Cortex of kidney (tissue), 1 donor: ENCODE measurements at places on chromosomes 13 and 19.

DNA sequence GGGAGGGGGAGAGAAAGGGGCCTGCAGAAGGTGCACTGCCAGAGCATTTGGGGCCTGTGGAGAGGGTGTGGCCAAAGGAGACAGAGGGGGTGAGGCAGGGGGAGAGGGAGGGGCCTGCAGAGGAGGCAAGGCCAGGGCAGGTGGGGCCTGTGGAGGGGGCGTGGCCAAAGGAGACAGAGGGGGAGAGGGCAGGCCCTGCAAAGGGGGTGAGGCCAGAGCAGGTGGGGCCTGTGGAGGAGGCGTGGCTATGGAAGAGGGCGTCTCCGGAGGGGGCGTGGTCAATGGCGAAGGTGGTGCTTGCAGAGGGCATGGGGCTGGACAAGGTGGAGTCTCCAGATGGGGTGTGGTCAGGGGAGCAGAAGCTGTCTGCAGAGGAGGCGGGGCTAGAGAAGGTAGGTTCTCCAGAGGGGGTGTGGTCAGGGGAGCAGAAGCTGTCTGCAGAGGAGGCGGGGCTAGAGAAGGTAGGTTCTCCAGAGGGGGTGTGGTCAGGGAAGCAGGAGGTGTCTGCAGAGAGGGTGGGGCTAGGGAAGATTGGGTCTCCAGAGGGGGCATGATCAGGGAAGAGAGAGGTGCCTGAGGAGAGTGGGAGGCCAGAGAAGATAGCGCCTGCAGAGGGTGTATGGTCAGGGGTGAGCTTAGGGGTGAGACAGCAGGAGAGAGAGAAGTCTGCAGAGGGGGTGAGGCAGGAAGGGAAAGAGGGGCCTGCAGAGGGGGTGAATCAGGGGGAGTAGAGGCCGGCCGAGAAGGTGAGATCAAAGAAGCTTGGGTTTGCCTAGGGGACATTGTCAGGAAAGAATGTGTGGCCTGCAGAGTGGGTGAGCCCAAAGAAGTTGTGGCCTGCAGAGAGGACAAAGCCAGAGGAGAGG is 3.4 kb downstream of the PRR36 start:
- no peak for DNase-seq

DNA sequence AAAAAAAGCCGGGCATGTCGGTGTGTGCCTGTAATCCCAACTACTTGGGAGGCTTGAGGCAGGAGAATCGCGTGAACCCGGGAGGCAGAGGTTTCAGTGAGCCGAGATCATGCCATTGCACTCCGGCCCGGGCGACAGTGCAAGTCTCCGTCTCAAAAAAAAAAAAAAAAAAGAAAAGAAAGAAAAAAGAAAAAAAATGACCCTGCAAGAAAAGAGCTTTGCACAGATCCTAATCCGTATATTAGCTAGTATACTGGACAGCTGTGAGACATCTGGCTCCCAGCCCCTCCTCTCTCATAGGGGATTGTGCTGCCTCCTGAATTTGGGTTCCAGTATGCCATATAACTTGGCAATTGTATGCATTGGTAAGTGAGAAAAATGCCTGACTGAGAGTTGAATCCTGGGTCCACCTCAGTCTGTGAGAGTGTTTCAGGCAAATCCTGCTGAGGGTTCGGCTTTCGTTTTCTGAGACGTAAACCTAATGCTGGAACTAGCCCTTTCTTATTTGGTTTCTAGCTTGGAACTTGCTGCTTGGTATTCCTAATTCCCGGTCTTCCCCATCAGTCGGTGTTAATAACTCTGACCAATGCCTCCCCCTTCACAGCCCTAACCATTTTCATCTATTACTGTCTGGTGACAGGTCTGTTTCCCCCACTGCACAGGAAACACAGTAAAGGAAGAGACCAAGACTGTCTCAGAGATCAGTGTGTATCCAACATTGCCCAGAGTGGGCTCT is 1.3 kb upstream of the AKT2 start:
- no peak for DNase-seq

GRCh38 chr13:80436571-80437169 is 95.7 kb upstream of the SPRY2 start:
- DNase-seq = no peak

DNA sequence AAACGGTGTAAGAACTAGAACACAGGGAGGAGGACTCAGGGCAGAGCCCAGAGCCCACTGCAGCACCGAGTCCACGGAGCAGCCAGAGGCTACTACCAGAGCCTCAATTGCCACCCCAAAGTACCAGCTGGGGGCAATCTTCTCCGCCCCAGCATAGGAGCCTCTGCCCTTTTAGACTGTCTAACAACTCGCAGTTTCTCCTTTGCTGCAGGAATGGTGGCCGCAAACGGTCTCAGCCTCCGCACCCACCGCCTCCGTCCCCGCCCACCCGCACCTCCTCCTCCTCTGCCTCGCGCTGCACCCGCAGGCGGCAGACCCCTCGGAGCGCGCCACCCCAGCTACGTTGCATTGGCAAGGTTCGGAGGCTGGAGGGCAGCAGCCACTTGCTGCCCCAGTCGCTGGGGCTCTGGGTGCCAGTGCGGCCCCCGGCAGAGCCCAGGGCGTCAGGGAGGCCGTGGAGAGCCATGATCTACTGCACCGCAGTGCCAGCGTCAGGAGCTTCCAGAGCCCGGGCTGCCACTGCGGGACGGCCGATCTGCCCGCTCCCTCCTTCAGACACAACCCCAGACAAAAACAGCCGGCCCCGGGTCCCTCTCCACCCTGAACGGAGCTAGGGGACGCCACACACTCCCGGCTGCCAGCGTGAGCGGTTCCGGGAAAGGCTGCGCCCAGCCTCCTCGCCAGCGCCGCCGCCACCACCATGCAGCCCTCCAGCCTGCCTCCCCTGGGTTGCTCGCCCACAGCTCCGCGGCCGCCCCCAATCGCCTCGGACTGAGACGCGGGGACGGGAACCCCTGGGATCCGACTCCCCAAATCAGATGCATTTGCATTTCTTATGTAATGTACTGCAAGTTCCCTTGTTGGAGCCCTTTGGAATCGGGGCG is 1.8 kb downstream of the FGF14 start:
- peak; percentile 7 for DNase-seq

DNA sequence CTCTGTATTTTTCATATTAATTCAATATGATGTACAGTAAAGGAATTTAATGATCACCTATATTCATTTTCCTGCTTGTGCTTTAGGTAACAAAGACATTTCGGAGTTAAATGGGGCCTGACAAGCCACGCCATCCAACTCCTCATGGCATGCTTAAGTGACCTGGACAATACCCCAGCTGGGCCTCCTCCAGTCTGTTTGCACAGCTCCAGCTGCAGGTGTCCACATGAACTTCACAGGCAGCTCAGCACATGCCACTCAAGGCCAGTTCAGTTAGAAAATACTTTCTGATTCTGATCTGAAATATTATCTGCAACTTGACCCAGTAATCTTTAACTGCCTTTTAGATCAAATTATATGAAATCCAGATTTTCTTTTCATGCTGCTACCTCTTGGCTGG is 89.6 kb upstream of the SLC15A1 start:
- DNase-seq = no peak

DNA sequence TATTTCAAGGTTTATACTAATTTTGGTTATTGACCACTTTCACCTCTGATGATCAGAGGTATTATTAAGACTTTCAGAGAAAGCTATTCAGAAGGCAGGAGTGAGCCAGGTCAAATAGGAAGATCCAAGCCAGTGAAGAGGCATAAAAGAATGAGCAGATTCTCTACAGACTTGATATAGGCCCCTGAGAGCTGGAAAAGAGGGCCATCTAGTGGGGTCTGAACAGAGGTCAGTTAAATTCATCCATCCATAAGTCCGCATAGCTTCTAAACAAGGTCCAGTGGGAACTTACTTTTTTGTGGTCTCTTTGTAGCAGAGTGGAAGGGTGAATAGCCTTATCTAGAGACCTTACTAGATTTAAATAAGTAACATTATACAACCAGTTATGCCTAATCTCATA is 126.6 kb upstream of the UFM1 start:
- DNase-seq = no peak

GRCh38 chr19:49491804-49492572 is 4.2 kb upstream of the RPS11 start:
- no peak for DNase-seq

DNA sequence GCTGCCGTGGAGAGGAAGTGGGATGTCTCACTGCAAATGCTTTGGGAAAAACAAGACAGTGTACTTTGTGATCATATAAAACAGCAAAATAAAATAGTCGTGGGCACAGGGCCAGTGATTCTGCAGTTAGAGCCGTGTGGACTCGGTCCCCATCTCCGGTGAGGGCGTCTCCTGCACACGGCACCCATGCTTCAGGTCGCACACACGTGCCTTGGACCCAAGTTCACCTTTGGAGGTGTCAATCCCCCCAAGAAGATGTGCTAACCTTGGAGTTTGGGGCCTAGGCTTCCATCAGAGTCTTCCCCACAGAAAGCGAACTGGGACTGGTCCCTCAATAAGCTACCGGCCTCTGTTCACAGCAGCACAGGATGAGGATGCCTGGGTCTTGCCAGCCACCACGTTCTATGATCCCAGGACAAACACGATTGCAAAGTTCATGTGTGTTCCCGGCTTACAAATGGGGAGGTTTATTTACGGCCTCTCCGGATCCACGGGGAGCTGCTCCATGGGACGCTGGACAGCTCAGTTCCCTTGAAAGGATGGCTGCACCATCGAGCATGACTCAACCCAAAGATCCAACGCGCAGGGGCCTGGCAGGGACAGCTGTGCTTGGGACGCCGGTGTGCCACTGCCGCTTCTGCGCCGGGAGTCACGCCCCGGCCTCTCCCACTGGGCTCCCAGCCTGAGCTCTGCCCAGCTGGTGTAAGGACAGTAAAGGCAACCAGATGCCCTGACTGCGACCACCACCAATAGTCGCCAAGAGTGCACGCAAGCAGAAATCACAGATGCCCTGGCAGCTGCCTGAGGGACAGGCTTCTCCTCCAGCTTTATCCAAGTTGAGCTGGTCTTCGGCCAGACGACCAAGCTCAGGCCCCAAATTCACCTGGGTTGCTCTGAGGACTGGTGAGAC is 8.6 kb downstream of the GAS6 start:
- no peak for DNase-seq

DNA sequence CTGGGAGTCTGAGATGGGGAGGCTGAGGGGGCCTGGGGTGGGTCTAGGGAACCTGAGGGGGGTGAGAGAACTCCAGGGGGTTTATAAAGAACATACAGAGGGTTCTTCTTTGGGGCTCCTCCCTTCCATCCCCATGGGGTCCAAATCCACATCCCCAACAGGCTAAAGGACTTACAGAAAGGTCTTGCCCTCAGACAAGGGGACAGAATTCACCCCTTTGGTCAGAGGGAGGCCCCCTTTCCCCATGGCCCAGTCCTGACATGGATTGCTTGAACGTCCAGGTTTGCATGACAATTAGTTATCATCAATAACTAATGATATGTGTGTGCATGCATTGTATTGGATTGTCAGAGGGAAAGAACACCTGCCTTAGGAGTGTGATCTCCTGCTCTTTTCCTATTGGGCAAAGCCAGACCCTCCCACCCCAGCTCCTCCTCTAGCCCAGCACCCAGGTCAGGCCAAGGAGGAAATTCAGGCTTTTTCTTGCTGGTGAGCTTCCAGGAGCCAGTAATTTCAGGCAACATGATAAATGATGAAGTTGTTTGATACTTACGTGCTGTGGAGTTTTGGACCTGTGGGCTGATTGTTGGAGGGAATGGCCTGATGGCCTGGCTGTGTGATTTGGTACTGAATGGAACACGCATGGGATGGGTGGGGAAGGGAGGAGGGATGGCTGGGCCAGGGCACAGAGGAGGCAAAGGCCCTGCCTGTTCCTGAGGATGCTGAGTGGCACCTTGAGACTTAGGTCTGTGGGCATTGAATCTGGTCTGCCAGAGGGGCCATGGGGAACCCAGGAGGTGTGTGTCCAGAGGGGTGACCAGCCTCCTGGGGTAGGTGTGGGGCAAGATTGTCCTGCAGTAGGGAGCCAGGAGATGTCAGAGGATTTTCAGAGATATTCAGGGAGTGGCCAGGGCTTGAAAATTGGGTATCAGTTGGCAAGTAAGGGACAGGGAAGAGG is 1.1 kb downstream of the KLHL26 start:
- DNase-seq = no peak

GRCh38 chr13:103031332-103031873 is 34.8 kb downstream of the SLC10A2 start:
- no peak for DNase-seq

DNA sequence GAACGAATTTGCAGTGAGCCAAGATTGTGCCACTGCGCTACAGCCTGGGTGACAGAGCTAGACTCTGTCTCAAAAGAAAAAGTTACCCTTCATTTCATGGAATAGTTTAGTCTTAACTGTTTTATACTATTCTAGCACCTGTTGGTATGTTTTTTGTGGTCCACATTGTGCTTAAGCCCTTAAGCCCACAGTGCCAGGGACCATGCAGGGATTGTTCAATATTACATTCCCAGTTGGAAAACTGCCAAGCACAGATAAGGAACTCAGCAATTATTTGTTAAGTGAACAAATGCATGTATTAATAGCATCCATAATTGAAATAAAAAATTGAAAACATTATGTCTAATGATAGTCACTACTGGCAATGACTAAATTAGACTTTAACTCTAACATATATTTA is 193.5 kb downstream of the PCDH17 start:
- DNase-seq = no peak

GRCh38 chr13:109719962-109720646 is 66.3 kb downstream of the IRS2 start:
- DNase-seq = no peak

GRCh38 chr13:21481359-21481758 is 22.3 kb upstream of the ZDHHC20 start:
- no peak for DNase-seq

DNA sequence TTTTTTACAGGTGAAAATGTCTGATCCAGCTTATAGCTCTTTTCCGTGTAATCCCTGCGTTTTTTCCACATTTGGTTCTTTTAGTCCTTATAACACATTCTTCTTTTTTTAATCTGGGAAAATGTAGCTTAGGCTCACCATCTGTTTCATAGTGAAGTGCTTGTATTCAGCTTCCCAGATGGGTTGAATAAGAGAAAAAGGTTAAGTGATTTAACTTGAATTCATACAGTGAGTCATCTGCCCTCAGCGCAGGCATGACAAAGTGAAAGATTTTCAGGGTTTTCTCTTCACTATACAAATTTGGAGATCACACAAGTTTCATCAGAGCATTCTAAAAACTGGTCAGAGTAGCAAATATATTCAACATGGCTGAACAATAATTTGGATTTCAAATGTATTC is 224.8 kb downstream of the SPRY2 start:
- DNase-seq = no peak

DNA sequence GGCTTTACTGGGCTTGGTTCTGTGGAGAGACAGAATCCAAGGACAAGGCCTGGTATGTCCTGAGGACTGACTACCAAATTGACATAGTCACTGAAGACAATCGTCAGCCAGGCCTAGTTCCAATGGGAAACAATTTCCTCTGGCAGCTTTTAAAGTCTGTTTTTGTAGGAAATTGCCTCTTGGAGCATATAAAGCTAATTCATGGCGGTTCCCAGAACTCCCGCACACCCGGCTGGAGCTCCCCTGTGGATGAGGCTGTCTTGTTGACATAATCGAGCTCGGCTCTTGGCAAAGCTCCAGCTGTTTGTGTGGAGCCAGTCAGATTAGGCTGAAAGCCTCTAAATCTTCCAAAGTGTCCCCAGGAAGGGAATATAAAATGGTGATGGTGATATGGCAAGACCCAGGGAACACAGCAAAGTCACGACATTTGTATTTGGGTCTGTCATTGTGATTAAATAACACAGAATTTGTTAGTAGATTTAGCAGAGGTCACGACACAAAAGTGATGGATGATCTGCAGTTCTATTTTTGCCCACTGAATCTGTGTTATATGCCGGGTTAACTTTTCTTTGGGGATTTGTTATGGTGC is 395.0 kb downstream of the PCDH9 start:
- no peak for DNase-seq

- no peak for DNase-seq
Measured at GRCh38 chr13:67120872-67121531, 109.1 kb downstream of the PCDH9 start.
